Stromal cell of bone marrow (primary cell): ENCODE measurements at places on chromosomes 6 and 20.

DNA sequence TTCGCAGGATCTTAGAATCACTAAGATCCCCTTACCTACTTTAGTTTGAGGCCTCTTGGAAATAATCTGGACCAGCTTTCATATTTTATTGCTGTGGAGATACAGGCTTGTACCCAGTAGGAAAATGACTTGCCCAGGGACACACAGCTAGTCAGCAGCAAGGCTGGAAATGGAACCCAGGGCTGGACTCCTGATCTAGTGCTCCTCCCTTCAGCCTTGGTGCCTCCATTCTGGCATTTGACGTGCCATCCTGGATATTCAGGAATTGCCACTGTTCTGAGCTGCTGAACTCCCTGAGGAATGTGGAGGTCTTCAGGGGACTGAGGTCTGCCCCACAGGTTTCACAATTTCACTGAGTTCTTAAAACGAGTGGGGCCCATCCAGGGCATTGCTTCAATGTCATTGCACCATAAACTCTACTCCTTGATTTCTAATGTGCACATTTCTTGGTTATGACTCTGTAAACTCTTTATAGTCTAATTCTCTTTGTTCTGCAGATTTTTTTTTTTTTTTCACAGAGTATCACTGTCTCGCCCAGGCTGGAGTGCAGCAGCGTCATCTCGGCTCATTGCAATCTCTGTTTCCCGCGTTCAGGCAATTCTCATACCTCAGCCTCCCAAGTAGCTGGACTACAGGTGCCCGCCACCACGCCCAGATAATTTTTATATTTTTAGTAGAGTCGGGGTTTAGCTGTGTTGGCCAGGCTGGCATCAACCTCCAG, 26.7 kb upstream of the CDKN1A start:
- no peak for DNase-seq

GRCh38 chr6:102553214-102553613, 1159.7 kb downstream of the GRIK2 start:
- no peak for DNase-seq

DNA sequence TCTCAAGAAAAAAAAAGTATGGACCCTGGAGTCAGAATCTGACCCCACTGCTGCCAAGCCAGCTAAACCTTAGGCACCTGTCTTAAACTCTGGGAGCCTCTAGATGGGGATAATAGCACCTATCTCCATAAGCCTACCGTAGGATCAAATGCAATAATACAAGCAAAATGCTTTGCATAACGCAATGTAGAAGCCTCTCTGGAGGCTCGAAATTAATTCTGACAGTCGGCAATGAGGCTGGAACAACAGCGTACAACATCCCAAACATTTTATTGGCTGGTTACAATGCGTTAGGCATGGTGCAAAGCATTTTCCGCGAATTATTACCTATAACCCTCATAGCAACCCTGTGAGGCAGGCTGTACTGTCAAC, 521 bp downstream of the CDK5RAP1 start:
- DNase-seq = no peak

DNA sequence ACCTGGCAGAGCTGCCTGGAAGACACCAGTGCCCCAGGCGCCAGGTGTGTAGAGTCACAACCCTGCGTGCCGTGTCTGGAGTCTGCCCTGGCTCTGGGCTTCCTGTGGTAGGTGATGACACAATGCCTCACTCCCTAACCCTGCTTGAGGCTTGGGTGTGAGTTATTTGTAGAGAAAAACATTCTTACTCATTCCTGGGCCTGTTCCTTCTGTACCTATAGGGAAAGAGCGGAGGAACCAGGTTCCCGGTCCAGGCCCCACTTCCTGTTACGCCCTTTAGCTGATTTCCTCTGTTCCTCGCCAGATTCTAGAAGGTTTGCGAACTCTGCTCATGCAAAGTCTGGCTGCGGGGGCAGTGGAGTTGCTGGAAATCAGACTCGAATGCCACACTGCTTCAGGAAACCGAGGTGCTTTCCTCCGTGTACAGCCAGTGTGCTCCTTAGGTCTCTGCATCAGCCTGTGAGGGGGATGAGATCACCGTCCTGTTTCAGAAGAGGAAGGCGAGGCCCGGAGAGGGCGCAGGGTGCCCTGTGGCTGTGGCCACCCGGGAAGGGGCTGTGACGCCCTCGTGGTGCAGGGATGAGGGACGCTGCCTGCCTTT, 67.1 kb upstream of the DUSP22 start:
- DNase-seq = no peak

DNA sequence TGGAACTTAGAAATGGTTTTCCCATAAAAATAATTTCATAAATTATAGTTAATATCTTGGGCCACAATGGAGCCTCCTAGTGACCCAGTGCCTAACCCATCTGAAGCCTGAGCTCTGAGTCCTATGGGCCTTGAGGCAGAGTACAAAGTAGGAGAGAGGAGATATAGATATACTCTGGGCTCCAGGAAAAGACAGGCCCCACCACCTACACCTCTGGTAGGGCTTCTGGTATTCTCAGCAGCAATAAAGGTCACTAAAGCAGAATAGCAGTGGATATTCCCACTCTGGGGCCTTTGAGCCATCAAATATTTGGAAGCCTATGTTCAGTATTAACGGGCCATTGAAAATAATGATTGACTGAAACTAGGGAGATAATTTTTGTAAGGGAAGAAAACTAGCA, 24.1 kb downstream of the CYP39A1 start:
- no peak for DNase-seq

DNA sequence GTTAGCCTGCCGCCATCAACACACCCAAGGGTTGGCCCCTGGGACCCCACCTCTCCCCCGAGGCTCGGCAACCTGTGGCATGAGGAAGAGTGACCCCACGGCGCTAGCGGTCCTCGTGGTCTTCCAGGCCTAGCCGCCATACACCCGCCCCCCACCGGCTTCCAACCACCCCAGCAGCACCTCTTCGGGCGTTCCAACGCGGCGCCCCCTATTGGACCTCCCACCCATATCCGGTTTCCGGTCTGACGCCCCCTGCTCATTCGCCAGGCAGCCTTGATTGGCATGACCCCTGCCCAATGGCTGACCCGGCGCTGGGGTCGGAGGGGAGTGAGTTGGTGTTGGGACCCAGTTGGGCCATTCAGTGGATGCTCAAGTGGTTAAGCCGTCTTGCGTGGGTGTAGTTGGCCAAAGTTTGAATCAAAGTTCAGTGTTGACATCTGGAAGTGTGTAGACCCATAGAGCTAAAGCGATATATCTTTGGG, at the start of gene GNAS-AS1:
Gene GNAS-AS1, minus strand, starts transcription at position 210 of the 482 bp plus-strand sequence.
- peak; percentile 70 for DNase-seq

GRCh38 chr6:35216412-35216732, 2.6 kb downstream of the SCUBE3 start:
- DNase-seq = no peak

DNA sequence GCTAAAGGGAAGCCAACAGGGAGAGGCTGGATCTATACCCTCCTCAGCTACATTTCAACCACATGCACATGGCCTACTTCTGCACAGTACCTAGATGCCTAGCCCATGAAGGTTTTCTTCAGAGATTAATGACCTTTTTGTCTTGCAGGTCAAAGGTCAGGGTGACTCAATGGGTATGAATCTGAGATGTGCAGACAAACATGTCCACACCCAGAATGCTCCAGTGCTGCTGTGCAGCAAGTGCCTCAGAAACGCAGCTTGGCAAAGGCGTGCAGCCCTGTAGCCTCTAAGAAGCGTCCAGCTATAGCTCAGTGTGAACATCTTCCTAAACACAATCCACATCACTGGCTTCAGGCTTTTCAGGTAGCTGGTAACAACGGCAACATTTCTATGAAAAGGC, 24.4 kb downstream of the MAP1LC3A start:
- DNase-seq = no peak

GRCh38 chr20:19313342-19314069, 101.1 kb downstream of the SLC24A3 start:
- no peak for DNase-seq

DNA sequence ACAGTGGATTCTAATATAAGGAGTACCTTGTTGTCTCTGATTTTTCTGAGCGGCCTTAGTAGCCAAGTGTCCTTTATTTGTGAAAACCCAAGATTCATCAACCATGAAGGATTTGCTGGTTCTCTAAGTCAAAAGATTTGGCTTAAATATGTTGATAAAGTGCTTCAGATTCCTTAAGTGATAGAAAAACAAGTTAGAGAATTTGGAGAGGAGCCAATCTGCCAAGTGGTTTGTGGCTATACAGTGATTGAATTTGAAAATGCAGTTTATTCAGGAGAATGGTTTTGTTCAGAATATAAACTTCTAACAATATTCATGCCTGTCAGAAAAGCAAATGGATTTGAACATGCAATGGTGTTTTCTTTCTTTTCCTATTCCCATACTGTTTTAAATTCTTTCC, 54.8 kb downstream of the CAP2 start:
- DNase-seq = no peak

GRCh38 chr6:41375598-41376151, 40.3 kb downstream of the NCR2 start:
- DNase-seq = no peak

- no peak for DNase-seq
Observed at GRCh38 chr20:9276966-9277468, 208.1 kb downstream of the PLCB4 start.

DNA sequence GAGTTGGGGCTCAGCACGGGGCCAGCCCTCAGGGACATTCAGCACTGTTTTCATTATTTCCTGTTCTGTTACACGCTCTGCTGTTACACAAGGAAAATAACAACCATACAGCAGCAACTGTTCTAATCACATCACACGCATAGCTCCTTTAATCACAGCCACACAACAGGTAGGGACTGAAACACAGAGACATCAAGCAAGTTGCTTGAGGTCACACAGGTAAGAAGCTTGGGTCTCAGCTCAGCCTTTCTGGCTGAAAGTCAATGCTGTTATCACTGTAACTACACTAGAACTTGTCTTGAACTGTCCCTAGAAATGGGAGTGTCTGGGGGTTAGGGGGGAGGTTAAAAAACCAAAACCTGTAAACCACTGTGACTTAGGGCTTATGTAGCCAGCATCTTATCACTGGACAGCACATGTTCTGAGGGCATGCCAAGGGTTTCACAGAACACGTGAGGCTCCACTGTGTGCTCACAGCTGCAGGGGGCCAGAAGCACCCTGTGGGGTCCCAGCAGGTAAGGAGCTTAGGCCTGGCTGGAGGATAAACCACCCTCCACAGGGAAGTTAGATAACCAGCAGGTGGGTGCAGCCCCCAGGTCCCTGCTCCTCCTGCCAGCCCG, 146.0 kb downstream of the EYA2 start:
- no peak for DNase-seq

DNA sequence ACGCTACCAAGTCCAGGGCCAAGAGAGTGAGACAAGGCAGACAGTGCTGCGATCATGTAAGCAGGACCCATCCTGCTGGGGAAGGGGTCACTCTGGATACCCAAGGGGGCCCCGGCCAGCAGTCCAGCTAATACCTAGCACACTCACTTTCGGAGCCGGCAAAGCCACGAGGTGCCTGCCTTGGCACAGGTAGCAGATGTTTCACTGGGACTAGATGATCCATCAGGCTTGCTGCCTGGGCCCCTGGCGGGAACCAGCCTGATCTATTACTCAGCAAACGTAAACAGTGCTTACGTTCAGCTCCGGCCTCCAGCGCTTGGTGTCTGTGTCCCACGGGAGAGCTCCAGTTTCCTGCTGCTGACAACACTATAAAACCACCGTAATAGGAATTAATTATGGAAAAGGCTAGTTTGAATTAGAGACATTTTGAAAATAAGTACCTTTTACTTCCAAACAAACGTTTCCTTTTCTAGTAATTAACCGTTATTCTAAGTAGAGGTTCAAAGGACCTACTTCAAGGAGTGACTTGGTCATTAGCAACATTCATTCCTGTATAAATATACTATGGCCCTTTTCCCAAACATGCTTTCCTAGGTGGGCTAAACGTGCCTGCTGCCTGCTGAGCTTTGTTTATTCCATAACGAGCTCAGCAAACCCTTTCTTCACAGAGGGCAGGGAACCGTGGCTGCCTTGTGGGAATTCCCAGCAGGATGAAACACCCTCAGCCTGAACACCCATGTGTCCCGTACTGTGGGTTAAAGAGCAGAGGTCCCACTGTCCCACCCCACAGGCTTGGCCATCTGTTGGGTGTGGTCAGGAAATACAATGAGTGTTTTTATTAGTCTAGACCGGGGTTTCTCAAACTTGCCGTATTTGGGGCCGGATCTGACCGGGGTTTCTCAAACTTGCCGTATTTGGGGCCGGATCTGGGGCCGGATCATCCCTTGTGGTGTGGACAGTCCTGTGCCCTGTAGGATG, 18.4 kb downstream of the SLC22A23 start:
- DNase-seq = peak; percentile 89

DNA sequence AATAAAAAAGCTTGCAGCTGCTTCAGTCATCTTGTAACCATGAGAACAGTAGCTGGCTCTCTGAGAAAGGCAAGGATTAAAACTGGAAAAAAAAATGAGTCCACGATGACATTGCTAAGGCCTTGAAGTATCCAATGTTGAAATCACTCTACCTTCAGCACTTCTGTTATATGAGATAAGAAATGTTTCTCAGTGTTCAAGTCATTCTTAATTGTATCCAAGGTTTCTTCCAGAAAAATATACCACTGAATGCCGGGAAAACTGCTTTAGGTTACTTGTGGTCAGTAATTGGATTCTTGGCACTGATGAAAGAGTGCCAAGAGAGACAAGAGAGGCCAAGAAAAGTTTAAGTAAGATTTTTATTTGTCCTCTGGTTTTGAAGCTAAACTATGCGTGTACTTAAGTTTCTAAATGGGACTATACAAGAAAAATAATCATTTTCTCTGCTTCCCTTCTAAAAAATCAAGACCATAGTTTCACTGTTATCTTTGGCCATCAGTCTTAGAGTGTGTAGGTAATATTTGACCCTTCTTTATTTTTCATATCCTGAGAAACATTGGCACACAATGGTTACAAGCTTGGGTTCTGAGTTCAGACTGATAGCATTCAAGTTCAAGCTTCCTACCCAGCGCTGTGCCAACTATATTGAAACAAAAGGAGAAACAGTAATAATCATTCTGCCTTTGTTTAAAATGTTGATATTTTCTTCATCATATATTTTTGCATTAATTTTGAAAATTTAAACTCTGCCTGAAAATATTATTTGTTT, 84.6 kb downstream of the TRDN start:
- DNase-seq = peak; percentile 19

- no peak for DNase-seq
Observed at GRCh38 chr20:1381753-1382591, 10.9 kb downstream of the FKBP1A start.

- no peak for DNase-seq
Observed at GRCh38 chr6:15854826-15855710, 192.2 kb upstream of the DTNBP1 start.

DNA sequence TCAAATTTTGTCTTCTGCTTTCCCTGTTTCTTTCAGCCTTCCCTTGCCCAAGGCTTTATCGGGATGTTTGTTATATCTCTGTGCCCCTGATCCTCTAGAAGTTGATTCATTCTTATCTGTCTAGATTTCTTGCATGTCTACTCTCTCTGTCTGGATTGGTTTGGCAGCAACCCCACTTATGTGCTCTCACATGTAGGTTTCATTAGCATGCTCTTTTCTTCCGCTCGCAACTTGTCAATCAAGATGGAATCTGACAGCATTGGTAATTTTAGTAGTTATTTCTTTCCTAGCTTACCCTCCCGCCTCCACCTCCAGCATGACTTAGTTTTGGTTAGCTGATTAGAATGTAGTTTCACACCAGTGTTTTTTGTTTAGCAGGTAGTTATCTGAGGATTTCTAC, 39.3 kb downstream of the LRRC1 start:
- DNase-seq = no peak

GRCh38 chr20:24703284-24703610, 233.8 kb downstream of the SYNDIG1 start:
- DNase-seq = no peak
